ENCODE measurements at places on chromosomes 6 and 20. TPM values are rescaled to one million over a fixed set of nuclear protein-coding genes. Genes with fewer than 3 reads are reported as not detected.
A peak's percentile ranks its signal among the peaks of the same experiment; 100 is the strongest.

NKX2-4 gene
- total RNA-seq = not detected

SIRPB2 gene
- total RNA-seq = not detected

SGK2 gene
- 0.23 TPM for total RNA-seq

DNA sequence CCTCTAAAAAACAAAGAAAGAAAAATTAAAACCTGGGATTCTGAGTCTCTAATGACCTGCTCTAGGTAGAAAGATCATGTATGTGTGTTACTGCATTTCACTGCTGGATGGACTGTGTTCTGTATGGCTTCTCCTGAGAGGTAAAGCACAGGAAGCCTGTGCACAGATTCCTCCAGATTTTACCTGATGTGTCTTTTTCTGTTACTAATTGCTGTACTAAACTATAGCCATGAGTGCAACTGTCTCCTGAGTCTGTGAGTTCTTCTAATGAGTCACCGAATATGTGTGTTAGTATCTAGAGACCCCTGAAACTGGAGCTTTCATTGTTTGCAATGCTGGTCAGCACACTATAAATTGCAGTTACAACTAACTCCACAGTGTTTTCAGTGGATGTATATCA lies 270.8 kb downstream of the CDKAL1 start:
- H3K27ac ChIP-seq = no peak overlapping the region
- no peaks in the 10 kb centered on the region for H3K4me1 ChIP-seq
- no peak for DNase-seq
- no peaks in the 10 kb centered on the region for H3K27me3 ChIP-seq
- H3K4me3 ChIP-seq = no peak overlapping the region

GRCh38 chr6:139172567-139172966 lies 37.7 kb downstream of the HECA start:
- no peaks in the 10 kb centered on the region for H3K27me3 ChIP-seq
- DNase-seq = peak; percentile 57
- H3K4me1 ChIP-seq = peaks cover 77% of the 10 kb centered on the region
- H3K4me3 ChIP-seq = peak overlapping the region; percentile 32
- peak overlapping the region; percentile 79 for H3K27ac ChIP-seq
- peaks cover 80% of the 10 kb centered on the region for H3K36me3 ChIP-seq

DNA sequence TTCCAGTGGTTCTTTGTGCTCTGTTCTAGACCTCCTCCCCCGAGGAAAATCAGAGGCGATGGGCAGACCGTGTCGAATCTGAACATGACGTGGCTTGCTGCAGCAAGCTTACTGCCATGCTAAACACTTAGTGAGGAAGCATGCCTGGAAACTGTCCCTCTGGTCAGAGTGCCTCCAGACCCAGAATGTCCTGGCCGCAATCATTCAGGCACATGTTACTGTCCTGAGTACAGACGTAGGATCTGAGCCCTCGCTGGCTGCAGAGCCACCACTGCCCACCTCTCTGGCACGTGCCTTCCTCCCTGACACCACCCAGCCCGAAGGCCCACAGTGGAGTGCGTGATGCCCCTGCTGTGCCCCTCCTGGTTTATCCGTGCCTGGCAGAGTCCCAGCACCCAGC lies 163.6 kb downstream of the SYNDIG1 start:
- no peaks in the 10 kb centered on the region for H3K36me3 ChIP-seq
- H3K27ac ChIP-seq = no peak overlapping the region
- H3K27me3 ChIP-seq = no peaks in the 10 kb centered on the region
- H3K4me1 ChIP-seq = no peaks in the 10 kb centered on the region
- H3K4me3 ChIP-seq = no peak overlapping the region

GRCh38 chr6:169171016-169171415 lies 82.6 kb downstream of the THBS2 start:
- H3K27me3 ChIP-seq = no peaks in the 10 kb centered on the region
- no peak overlapping the region for H3K4me3 ChIP-seq
- no peaks in the 10 kb centered on the region for H3K4me1 ChIP-seq
- no peak overlapping the region for H3K27ac ChIP-seq

Data from activated CD4-positive, alpha-beta T cell treated with anti-CD3 and anti-CD28 coated beads, Interleukin-2, amount 10 ng/mL, durations not matched to agents 24 days and 14 days (primary cell).